IPS-NIHi11 (cell line): ENCODE measurements at places on chromosomes 11 and 22.

GRCh38 chr22:19900707-19901436 is 40.7 kb upstream of the COMT start:
- DNase-seq = no peak

- DNase-seq = no peak
Observed at GRCh38 chr11:34502949-34503348, 10.6 kb downstream of the ELF5 start.

DNA sequence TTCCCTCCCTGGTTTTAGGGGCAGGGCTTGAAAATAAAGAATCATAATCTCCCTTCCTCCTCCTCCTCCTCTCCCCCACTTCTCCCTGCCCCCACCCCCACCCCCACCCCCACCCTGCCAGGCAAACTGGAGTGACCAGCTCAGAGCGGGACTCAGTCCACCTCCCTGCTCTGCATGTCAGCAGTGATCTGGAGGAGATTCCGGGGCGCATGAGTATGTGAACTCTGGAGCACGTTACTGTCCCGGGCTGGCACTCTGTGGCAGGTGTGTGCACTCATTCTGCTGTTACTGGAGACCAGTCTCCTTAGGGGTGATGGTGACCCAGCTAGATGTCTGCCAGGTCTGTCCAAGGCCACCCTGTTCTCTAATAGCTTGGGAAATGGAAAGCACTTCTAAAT is 33.9 kb downstream of the MARK2 start:
- no peak for DNase-seq

DNA sequence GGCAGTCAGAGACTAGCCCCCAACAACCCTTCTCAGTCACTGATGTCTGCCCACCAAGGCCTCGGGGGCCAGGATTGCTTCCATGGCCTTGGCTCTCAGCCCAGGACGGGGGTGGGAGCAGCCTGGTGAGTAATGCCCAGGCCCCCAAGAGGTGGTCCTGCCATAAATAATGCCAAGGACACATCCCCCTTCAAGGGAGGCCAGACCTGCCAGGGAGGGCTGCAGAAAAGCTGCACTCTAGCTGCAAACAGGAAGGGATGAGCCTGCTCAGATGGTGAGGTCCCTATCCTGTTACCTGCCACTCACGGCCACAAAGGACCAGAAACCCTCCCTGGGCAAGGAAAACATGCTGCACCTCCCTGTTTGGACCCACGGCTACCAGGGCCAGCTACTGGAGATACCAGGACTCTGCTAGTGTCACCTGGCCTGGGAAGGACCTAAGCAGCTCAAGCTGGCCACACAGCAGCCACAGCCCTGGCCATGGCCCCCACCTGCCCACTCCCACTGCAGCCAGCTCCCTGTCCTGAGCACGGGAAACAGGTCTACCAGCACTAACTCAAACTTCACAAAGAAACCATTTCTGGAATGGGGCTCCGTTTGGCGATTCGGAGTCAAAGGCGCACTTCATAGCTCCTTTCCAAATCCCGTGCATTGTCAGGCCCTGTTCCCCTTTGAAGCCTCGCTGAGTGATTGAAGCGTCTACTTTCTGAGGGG is 12.1 kb downstream of the GNB1L start:
- DNase-seq = no peak

GRCh38 chr11:116697011-116697410 is 75.8 kb downstream of the BUD13 start:
- no peak for DNase-seq

- no peak for DNase-seq
Observed at GRCh38 chr22:37223965-37224551, 11.8 kb upstream of the SSTR3 start.

GRCh38 chr11:128453444-128454336 is 133.7 kb downstream of the ETS1 start:
- DNase-seq = no peak
